ENCODE measurements at places on chromosomes 1 and 21.
A peak's percentile ranks its signal among the peaks of the same experiment; 100 is the strongest.

- DNase-seq, result no peak
Observed at GRCh38 chr1:171138980-171139379, 46.1 kb upstream of the FMO2 start.

DNA sequence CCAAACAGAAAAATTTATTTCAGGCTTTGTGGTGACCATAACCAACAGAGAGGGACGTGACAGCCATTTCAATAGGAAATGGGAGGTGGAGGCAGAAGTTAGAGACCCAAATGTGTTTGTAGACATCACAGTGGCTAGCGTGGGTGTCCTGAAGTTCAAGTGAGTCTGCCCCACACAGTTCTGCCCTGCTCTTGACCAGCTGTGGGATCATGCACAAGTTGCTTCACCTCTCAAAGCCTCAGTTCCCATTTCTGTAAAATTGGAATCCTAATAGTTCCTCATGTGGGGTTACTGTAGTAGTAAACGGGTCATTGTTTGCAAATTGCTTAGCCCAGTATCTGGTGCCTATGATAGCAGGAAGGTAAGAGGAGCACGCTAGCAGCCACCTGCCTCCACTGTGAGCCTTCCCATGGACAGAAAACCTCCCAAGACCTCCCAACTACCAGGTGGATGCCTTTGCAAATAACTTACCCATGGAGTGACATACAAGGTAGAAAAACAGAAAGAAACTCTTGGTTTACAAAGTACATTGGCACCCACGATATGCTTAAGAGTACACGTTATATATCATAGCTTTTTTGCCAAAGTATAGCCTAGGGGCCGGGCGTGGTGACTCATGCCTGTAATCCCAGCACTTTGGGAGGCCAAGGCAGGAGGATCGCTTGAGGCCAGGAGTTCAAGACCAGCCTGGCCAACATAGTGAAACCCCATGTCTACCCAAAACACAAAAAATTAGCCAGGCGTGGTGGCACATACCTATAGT lies 29.1 kb downstream of the FHAD1 start:
- no peak for DNase-seq

DNA sequence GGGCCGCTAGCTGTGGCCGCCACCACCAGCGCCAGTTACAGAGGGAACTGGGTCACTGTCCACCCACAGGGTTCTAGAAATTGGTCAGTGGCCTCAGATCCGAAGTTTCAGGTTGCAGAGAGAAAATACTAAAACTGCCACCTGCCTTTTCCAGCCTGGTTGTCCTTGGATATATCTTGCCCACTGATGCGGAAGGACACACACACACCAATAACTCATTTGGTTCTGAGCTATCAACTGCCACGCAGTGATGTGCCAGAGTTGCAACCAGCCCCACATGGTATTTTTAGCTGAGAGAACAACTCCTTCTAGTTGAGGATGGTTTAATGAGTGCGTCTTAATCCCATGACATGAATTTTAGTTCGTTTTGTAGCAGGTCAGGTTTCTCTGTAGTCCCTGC lies 68.1 kb downstream of the SH3BGR start:
- no peak for DNase-seq

DNA sequence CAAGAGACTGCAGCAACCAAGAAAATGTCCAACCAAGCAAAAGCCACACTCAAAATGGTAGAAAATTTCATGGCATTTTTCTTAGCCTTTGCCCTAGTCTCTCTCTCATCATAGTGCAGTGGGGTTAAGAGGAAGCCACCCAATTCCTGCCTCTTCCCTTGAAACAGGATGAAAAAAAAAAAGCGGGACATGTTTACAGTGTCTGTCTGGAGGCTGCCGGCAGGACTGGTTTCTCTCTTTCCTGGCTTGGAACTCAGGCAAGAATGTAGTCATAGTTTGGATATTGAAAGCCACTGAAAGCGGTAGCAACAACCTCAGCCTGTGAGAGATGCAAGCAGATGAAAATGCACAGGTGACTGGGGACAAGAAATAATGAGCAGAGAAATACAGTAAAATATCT lies 13.3 kb upstream of the TNFSF18 start:
- no peak for DNase-seq

DNA sequence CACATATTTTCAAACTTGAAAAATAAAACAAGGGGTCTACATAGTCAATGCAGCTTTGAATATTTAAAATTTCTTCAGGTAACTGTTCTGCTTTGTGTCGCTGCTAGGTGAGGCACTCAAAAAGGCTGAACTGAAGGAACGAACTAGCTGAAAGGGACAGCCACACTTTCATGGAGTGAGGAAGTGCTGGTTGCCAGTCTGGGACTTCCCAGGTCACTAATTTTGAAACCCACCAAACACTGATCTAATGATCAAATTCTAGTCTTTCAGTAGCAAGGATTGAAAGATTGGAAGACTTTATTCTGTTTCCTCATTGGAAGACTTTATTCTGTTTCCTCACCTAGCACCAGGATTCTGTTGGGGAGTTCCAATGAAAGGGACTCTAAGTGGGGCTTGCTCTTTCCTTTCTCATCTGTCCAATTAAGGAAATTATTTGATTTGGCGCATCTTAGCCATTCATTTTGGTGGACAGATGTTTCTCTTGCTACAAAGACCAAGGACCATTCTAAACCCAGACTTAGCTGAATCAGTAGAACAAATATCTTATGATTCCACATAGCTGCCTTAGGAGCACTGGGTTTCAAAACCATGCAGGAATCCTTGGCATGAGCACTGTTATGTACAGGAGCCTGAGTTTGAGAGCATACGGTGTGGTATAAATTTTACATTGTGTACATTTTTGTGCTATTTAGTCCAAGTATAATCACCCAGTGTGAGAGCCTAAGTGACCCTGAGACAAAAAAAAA lies 10.9 kb upstream of the ARID1A start:
- DNase-seq, result no peak

DNA sequence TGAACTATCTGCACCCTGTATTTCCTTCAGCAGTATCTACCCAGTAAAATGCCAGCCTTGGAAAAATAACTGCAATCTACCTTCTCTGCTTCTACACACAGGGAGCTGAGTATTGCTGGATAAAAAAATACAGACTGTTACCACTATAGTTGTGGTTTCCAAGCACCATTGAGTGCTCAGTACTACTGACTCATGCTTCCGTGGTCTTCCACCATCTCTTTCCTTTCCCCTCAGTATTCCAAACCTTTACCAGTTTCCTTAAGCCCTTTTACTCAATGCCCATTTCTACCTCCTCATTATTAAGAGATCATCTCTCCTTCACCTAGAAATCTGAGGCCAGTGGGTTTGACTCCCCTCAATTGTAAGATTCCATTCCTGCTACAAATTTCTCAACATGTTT lies 23.8 kb downstream of the GLMN start:
- no peak for DNase-seq

DNA sequence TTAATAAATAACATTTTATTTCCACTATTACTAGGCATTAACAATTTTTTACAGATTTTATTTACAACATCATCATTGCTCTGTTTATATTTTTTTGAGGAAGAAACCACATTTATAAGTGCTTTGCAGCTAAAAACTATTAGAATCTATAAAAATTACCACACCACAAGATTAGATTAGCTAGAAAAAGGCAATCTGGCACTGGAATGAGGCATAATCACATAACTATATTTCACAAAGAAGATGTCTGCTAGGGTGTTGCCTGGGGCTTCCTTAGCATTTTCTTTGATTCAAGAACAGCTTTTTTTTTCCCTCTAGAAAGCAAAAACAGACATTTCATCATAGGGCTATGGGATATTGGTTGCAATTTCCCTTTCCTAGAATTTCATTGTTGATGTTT lies 2169.2 kb downstream of the MRPL39 start:
- DNase-seq, result no peak

- no peak for DNase-seq
Observed at GRCh38 chr1:198986442-198986841, 347.6 kb downstream of the PTPRC start.

DNA sequence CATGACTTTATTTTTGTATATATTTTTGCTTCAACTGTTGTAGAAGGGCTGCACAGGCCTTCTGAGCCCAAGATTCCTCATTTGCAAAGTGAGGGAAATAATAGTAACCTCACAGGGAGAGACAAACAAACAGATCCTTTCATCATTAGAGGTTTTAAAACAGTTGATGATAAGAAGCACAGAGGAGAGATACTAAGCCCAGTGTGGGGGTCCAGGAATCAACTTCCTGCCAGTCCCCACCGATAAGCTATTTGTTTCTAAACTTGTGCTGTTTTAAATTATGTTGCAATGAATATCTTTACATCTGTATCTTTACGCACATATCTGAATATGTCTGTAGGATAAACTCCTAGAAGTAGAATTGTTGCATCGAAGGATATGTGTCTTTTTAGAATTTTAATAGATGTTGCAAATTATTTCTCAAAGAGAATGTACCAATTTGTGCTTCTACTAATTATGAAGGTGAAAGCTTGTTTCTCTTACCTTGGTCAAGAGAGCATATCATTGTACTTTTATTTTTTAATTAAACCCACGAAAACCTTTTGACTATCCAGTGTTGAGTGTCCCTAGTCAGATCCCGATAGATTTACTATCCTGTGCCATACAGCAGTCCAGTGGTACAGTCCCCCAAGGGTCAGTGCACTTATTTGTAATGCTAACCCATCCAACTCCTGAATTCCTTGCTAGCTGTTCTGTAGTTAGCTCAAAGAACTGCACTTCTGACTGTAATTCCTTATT lies 10.8 kb downstream of the FCRLB start:
- DNase-seq, result no peak

GRCh38 chr1:151972542-151973248 lies 21.0 kb downstream of the S100A10 start:
- peak; percentile 72 for DNase-seq

GRCh38 chr1:168617974-168618750 lies 41.8 kb downstream of the XCL1 start:
- DNase-seq, result no peak

All from non-pigmented ciliary epithelial cell (primary cell).